ENCODE measurements at places on chromosomes 6 and 20.

GRCh38 chr6:1329708-1330107 lies 17.8 kb downstream of the FOXQ1 start:
- DNase-seq = no peak

- DNase-seq = no peak
These were observed 85.7 kb downstream of the LIN28B start for GRCh38 chr6:105042648-105043047.

DNA sequence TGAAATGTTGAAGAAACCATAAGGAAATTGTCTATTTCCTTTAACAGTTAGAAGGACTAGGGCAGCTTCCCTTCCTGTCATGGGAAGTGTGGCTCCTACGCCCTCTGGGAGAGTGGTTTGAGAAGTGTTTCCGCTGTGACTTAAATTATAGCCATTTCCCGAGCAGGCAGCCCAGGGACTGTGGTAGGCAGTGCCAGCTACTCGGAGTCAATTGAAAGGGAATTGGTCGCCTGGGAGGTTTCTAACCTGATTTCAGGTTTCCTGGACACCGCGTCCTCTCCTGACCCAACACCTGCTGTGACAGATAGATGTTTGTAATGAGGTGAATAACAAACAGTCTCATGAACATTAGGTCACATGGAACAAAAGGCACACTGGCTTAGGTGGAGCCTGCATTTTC lies 256.1 kb upstream of the PLCB4 start:
- DNase-seq = no peak

DNA sequence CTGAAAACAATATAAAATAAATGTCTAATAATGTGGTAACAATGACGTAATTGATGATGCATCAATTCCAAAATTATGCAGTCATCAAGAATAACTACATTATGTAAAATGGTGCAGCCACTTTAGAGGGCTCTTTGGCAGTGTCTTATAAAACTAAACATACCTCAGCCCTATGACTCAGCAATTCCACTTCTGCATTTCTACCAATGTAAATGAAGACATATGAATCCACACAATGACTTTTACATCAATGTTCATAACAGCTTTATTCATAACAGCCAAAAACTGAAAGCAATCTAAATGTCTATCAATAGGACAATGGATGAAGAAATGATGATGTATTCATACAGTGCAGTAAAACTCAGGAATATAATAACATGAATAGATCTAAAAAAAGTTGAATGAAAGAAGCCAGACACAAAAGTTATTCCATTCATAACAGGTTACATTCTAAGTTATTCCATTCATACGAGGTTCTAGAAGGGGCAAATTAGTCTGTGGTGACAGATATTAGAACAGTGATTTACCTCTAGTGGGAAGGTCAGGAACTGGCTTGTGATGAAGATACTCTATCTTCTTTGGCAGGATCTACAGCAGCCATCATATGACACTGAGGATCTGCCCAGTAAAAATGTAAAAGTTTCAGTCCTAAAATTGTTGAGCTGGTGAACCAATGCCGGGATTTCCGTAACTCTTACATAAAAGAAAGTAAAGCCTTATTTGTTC lies 396.1 kb downstream of the PLCB1 start:
- DNase-seq = no peak

DNA sequence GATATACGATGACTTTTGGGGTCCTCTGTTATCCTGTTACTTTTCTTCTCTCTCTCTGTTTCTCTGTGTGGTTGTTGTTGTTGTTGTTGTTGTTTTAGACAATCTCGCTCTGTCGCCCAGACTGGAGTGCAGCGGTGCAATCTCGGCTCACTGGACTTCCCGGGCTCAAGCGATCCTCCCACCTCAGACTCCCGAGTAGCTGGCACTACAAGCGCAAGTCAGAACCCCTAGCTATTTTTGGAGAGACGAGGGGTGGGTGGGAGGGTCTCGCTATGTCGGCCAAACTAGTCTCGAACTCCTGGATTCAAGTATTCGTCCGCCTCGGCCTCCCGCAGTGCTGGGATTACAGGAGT lies 19.1 kb upstream of the ABT1 start:
- DNase-seq = no peak

- DNase-seq = no peak
These were observed 34.0 kb downstream of the ELOVL4 start for GRCh38 chr6:79913369-79913768.

GRCh38 chr6:88133718-88134117 lies 32.4 kb downstream of the CNR1 start:
- DNase-seq = no peak

DNA sequence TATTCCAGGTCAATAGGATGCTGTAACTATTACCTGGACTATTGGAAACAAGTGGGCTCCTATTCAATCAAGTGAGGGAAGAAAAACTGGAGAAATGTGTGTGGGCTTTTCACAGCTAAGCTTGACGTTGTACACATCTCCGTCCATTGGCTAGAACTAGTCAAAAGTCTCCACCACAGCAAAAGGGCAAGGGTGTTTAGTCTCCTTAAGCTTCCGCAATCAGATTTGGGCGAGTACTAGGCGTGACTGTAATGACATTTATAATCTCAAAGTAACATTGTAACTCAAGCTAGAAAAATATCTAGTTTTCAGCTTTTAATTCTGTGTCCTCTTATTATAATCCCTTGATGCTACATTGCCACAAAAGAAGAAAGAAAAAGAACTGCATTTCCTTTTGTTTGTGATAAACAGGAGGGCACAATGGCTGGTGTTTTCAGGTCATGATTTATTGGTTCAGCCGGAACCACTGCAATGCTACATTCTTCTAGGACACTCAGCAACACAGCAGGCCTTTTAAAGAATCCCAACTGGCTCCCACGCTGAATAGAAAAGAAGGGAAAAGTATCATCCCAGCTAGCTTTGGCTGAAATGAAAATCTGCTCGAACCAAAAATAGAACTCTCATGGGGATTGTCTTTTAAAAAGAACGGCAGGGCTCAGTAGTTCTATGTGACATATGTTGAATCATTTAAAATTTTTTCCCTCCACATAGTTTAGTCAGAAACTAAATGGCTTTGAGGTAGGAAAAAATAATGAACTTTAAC lies 387.7 kb downstream of the BTBD3 start:
- DNase-seq = no peak

- DNase-seq = no peak
These were observed 42.5 kb downstream of the SPDEF start for GRCh38 chr6:34513646-34514045.

- DNase-seq = no peak
These were observed 8.4 kb downstream of the LRP11 start for GRCh38 chr6:149855741-149856140.

GRCh38 chr20:3243718-3244358 lies 4.8 kb upstream of the SLC4A11 start:
- DNase-seq = no peak

DNA sequence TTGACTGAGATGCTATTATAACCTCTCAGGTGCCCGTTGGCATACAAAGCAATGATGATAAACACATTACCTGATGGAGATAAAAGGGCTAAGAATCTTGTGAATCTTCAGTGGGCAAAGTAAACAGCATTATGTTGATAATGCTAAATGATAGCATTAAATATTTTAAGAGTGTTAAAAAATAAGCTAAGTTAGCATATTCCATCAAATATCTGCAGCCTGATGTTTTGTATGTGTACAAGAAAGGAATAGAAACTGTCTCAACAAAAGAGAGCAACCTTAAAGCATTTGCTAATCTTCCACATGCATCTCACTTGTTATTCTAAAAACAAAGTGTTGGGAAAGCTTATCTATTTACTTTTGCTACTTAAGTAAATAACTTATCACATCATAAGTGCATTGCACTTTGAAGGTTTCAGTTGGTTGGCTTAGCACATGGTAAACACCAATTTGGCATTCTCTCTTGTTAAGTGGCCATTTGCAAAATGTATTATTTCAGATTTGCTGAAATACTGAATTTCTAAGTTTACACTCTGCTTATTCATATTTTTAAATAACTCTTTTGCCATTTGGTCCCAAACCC lies 151.6 kb downstream of the SYNDIG1 start:
- DNase-seq = no peak

- no peak for DNase-seq
These were observed 227.4 kb downstream of the DLL1 start for GRCh38 chr6:170063431-170063830.

DNA sequence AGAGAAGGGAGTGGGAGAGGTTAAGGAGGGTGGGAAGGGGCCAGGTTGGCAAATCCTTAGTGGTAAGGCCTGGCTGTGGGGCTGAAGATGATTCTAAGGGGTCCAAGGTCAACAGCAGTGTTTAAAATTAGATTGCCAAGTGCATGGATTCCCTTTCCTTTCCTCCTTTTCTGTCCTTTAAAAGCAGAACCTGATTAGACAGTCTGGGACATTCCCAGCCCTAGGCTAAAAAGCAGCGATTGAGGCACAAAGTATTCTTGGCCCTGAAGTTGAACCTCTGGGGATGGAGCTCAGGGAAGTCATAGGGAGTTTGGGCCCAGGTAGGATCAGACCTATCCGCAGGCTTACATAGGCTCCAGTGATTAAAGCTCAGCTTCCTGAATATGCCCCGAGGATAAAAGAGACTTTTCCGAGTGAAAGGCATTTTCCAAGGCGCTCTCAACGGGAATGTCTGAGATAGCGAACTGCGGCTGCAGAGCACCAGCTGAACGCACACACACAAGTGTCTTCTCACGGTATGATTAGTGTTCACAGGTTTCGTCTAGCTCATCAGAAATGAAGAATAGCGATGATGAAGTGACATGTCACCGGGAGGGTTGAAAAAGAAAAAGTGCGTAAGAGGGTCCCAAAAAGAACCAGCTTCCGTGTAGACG lies 787 bp upstream of the CARMIL1 start:
- no peak for DNase-seq

- DNase-seq = no peak
These were observed 336.4 kb upstream of the SOX4 start for GRCh38 chr6:21257125-21257524.

GRCh38 chr6:169689287-169689686 lies 12.5 kb downstream of the WDR27 start:
- no peak for DNase-seq

DNA sequence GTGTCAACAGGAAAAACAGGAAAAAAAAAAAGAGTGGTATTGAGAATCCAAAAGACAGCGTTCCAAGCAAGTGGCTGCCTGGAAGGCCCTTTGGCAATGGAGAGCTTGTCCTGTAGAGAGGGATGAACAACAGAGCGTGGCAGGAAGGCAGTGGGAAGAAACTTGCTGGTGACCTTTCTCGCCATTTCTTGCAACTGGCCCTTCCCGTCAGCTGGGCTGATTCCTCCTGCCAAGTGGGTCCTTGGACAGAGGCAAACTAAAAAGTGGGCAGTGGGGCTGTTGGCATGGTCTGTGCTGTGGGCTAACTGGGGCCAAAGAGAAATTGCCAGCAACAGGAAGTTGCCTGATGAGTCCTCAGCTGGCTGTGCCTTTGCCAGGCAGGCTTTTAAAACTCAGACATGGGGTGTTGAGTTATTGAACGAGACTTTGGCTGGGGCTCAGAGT lies 43.9 kb upstream of the CLDN20 start:
- DNase-seq = no peak

GRCh38 chr6:156545021-156545420 lies 232.2 kb upstream of the ARID1B start:
- no peak for DNase-seq

GRCh38 chr6:45502456-45502855 lies 124.7 kb upstream of the SUPT3H start:
- no peak for DNase-seq

DNA sequence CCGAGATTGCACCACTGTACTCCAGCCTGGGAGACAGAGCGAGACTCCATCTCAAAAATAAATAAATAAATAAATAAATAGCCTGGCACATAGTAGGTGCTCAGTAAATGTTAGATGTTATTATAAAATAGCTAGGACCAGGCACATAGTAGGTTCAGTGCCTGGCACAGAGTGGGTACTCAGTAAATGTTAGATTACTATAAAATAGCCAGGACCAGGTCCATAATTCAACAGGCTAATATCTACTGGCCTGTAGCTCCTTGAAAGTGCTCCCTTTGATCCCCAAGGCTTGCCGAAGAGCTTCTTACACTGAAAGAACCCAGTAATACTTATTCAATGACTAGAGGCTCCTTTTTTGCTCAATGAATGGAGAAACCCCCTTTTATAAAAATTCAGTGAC lies 215.1 kb upstream of the ZNF217 start:
- DNase-seq = no peak

DNA sequence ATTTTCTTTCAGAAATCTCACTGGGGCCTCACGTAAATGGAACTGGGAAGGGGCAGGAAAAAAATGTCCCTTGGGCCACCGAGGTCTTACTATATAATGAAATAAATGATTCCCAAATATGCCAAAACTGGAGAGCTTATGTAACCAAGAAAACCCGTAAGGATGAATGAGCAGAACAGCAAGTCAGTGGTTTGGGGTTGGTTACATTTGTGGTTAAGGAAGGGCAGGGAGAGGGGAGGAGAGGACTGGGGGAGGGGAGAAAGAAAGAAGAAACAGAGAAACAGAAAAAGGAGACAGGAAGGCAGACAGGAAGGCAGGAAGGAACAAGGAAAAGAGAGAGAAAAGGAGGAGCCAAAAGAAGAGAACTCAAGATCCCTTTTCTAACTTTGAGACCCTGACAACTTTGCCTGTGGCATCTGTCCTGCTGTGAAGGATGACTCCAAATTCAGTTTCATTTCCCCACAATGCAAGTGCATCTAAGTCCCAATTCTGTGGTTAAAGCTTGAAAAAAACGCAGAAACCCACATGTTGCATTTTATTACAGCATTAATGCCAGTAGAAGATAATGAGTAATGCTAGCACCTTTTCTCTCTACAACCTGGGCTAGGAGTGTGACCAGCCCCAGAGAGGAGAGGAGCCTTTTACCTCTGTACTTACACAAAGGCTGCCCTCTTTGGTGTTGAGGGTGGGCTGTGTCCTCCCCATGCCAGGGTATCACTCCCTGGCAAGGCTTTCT lies 10.8 kb upstream of the ARMC2 start:
- DNase-seq = no peak

DNA sequence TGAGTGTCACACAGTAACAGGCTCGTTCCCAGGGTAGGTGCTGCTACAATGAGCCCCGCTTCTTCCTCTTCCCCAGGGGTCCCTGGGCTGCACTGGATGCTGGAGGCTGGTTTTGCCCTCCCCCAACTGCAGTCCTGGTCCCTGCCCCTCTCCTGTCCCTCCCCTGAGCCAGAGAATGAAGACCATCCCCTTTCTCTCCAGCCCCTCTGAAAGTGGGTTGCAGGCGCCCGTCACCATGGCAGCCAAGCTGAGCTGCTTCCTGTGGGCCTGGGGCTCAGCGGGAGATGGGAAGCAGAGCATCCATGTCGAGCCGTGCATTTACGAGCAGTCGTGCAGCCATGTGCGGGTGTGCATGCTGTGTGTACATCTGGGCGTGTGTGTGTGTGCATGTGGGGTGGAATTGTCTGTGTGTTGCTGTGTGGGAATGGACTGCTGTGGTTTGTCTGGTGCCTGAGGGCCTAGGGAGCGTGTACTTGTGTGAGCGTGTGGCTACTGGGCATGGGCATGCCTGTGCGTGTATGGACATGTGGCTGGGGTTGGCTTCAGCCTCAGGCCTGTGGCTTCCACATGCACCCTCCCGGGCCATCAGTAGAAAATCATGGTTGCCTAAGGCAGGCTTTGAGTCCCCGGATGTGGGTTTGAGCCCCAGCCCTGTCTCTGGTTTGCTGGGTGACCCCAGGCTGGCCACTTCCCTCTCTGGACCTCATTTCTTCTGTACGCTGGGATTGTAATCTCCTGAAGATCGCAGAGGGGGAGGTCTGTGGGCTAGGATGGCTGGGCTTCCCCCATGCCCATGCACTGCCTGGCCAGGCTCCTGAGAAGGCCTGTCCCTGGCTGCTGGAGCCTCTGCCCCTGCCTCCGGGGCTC lies 48.8 kb downstream of the SRC start:
- DNase-seq = no peak

All from GM19239 (cell line).